Non-pigmented ciliary epithelial cell (primary cell): ENCODE measurements at places on chromosomes 5 and 9.

- no peak for DNase-seq
Observed at GRCh38 chr9:105027084-105027483, 99.1 kb upstream of the ABCA1 start.

- no peak for DNase-seq
Observed at GRCh38 chr5:32753051-32753450, 41.9 kb downstream of the NPR3 start.

DNA sequence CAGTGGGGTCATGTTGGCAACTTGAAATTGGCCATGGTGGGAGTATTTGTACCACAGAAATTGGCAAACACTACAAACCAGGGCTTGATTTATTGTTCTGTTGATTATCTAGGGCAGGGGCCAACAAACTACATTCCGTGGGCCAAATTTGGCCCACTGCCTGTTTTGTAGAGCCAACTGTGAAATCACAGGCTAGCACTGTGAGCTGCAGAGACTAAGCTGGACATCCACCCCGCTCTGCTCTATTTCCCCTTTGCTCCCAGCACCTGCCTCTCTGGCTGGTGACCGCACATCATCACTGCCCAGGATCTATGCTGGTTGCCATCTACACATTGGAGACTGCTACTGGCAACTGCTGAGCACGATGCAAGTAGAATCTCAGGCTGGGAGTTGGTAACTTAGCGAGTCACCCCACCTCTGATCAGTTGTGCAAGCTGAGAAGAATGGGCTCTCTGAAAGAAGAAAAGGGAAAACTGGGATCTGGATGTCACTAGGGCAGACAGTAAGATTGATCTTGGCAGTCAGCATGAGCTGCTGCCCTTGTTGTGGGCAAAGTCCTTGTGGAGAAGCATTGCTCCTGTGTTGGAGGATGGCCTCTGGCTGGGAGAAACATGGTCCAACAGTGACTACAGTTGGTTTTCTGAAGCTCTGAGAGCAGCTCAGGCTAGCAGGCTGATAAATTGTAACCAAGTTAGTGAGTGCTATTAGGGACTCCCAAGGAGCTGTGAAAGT lies 144.7 kb upstream of the RAD23B start:
- no peak for DNase-seq

DNA sequence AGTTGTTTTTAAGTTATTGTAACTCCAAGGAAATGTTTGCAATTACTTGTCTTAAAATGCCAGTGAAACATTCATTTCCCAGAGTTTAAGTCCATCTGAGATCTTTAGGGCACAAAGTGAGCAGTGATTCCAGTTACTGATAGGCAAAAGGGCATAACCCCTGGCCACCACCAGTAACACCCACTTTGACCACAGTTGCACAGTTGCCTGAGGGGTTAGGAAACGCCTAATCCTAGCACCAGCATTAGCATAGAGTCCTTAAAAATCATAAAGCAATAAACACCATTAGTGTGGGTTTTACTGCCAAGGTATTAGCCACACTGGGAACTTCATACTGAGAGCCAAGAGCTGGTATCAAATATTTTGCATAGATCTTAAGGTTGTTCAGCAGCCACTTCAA lies 143.9 kb downstream of the SNCAIP start:
- DNase-seq = no peak

- no peak for DNase-seq
Observed at GRCh38 chr9:115689331-115689730, 464.3 kb upstream of the PAPPA start.

- DNase-seq = no peak
Observed at GRCh38 chr9:134163371-134164196, 780 bp downstream of the RNU6ATAC start.

- DNase-seq = no peak
Observed at GRCh38 chr5:148855249-148856008, 29.0 kb downstream of the ADRB2 start.

DNA sequence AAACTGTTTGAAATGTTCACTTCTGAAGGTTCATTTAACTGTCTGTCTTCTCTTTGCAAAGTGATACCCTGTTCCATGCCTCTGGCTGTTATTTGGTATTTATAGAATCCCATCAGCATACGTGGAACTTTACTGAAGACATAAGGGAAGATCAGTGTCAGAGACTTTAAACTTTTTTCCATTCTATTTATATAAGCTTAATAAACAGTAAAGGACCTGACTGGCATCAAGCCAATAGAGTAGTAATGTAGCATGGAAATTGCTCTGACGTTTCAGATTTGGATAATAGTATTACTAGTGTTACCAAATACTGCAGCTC lies 94.9 kb upstream of the MINAR2 start:
- no peak for DNase-seq

GRCh38 chr9:18997151-18997550 lies 35.9 kb downstream of the SAXO1 start:
- no peak for DNase-seq

GRCh38 chr5:58934629-58935097 lies 351.8 kb downstream of the RAB3C start:
- no peak for DNase-seq

GRCh38 chr5:88203981-88204750 lies 64.5 kb downstream of the TMEM161B start:
- DNase-seq = peak; percentile 8

DNA sequence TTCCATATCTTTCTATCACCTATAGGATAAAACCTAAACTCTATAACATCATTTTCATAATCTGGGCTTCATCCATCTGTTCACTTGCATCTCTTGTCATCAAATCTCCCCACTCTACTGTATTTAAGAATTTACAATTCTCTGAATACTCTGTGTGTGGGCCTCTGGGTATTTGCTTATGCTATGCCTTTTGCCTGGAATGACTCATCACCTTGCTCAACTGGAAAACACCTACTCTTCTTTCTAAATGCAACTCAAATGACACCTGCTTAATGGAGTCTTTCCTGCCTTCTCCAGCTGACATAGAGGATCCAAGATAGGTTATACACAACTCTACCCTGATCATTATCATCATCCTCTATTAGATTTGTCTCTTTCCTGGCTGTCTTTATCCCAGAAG lies 421.7 kb downstream of the SPATA31D1 start:
- no peak for DNase-seq

DNA sequence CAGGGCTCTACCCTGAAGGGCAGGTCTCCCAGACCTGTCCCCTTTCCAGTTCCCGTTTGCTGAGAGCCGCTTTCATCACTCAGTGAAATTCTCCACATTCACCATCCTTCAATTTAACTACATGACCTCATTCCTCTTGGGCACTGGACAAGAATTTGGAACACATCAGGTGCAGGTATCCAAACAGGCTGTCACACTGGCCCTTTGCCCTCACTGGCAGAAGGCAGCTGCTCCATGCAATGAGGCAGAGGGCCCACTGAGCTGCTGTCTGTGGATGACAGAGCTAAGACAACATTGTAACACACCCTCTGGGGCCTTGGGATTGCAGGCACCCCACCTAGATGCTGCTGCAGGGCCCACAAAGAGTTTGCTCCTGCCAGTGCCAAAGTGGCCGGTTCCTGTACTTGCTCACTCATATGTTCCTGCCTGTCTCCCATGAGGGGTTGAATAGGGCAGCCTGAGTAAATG lies 55.1 kb downstream of the ACTL7B start:
- DNase-seq = no peak

DNA sequence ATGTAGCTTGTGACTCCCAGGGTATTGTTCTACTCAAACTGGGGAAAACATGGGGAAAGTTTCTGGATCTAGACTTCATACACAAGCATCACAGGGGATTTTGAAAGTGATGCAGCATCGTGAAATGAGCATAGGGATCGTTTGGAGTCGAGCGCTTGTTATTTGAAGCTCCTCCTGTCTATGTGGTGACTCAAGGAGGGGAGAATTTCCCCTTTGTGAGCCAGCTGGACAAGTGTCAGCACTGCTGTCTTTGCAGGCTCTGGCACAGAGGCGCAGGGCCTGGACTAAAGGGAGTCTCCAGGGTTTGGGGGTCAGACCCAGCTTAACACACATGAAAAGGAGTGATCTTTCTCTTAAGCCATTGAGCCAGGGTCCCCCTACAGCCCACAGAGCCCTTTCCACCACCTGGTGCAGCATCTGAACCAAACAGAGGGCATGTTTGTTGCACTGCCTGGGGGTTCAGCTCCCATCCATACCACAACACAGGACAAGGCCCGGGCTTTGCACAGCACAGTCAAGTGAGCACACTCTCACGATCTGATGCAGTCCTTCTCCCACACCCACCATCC lies 51.0 kb downstream of the IRF1 start:
- no peak for DNase-seq

GRCh38 chr5:150329038-150329437 lies 26.3 kb upstream of the ARSI start:
- no peak for DNase-seq

GRCh38 chr5:27473307-27474046 lies 435.1 kb upstream of the CDH9 start:
- DNase-seq = no peak

DNA sequence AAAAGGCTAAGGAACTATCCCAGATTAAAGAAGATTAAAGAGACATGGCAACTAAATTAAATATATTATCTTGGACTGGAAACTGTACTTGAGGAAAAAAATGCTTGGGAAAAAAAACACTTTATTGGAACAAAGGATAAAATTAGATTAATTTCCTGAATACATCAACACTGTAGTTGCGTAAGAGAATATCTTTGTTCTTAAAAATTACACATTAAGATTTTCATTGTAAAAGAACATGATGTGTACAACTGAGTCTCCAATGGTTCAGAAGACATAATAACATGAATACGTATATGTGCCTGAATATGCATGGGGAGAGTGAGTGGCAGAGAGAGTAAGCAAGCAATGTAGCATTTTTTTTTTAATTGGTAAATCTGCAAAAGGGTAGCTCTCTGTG lies 2.8 kb downstream of the AP3B1 start:
- DNase-seq = no peak

DNA sequence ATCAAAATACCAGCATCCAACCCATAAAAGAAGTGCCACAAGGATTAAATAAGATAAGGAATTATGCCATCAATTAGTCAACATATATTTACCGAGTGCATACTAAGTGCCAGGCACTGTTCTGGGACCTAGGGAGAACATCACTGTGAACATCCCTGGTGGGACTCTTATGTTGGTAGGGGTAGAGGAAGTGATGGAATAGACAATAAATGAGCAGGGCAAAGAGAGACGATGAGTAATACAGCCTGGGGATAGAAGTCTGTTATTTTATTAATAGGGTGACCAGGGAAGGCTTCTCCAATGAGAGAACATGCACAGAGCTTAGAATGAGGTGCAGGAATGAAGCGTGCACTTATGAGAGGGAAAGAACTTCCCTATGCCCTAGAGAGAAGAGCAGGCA lies 47.4 kb upstream of the VLDLR start:
- DNase-seq = no peak

DNA sequence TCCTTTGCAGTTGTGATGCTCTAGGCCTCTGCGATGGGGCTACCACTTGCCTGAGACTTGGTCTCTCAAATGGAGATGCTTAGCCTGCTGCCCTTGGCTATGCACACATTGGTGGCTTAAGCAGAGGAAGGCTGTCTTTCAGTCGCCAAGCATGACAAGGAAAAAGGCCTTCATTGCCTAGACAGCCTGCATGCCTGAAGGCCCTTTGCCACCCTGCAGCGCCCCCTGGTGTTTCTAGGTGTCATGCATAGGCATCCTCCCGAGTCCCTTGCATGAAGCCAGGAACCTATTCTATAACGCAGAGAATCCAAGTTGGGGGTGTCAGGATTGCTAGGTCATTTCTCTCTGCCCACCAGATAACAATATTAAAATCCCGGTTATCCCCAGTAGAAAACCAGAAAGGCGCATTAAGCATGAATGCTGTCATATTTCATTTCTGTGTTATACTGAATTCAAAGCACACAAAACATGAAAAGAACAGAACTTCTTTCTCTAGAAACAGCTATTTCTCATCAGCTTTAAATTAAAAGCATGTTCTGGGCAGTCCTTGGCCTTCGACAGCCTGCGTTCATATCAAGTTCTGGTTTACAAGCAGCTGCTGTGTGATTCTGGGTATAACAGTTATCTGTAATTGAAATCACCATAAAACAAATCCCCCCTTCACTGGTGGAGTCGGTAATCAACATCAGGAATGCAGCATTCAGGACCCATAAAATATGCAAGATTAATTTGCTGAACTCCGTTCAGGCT lies 59.7 kb upstream of the TRPC7 start:
- peak; percentile 14 for DNase-seq

GRCh38 chr9:126722922-126723806 lies 81.7 kb upstream of the ZBTB43 start:
- no peak for DNase-seq

GRCh38 chr5:173477345-173478040 lies 139.0 kb downstream of the BOD1 start:
- no peak for DNase-seq

GRCh38 chr5:30099634-30100033 lies 1093.9 kb upstream of the CDH6 start:
- peak; percentile 66 for DNase-seq

DNA sequence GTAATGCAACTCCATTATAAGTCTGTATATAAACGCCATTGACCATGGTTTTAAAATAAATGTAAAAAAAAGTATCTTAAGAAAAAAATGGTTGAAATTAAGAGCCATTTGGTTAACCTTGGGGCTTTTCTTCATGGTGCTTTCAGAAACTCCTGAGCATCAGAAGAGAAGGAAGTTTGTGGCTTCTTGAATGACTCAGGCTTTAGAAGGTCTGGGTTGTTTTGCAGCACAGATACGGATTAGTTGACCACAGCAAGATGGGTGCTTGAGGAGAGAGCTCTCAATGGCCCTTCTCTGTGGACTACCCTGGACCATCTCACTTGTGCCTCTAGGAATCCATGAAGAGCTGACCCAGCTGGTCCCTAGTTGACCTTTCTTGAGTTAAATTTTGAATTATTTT lies 189.5 kb downstream of the TMEM38B start:
- no peak for DNase-seq

DNA sequence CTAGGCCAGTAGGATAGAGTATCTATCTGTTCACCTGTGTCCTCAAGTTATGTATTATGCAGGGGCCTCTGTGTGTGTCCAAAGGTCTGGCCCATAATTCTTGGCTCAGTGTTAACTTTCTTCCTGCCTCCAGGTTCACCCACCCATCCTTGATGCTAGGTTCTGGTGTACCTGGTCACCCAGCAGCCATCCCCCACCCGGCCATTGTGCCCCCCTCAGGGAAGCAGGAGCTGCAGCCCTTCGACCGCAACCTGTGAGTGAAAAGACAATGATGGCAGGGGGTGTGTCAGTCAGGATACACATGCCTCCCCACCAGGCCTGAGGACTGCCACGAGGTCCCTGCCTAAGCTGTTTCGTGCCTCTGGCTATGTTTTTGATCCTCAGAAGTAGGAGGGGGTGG lies 27.6 kb downstream of the TCF7 start:
- DNase-seq = no peak

GRCh38 chr5:10801931-10802666 lies 41.1 kb upstream of the DAP start:
- no peak for DNase-seq

DNA sequence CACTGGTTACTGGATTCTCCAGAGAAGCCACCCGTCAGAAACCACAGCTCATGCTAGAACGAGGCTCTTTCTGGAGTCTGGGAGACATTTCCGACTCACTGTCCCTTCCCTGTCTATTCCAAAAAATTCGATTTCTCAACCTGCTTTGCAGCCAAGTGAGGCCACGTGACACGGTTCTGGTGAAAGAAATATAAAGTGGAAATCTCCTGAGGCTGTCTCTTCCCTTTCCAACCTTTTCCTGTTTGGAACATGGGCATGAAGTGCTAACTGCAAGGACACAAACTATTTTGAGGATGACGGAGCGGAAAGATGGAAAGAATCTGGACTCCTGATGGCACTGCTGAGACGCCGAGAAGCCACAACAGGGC lies 6.1 kb upstream of the PTGS1 start:
- no peak for DNase-seq

- DNase-seq = no peak
Observed at GRCh38 chr5:147963948-147964693, 57.8 kb upstream of the C5orf46 start.
